ENCODE measurements at places on chromosomes 11 and 22.

DNA sequence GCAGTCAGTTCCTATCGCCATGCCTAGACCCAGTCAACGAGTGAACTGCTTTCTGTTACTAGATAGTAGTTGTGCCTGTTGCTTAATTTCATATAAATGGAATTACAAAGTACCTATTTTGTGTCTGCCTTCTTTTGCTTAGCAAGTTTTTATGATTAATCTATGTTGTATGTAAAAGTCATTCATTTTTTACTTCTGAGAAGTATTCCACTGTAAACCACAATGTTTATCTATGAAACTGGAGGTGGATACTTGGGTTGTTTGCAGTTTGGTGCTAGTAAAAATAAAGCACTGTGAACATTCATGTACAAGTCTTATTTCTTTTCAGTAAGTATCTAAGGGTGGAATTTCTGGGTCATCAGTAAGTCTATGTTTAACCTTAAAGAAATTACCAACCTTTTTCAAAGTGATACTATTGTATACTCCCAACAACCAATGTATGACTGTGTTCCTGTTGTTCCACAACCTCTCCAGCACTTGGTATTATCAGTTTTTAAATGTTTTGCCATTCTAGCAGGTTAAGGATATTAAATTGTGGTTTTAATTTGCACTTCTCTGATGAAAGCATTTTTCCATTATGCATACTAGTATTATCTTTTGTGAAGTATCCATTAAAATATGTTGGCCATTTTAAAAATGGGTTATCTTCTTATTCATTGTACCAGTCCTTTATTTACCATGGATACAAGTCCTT, 68.2 kb downstream of the DNAJC24 start:
- no peak for DNase-seq

- peak; percentile 48 for DNase-seq
Measured at GRCh38 chr11:101880222-101880621, 34.6 kb upstream of the CEP126 start.

DNA sequence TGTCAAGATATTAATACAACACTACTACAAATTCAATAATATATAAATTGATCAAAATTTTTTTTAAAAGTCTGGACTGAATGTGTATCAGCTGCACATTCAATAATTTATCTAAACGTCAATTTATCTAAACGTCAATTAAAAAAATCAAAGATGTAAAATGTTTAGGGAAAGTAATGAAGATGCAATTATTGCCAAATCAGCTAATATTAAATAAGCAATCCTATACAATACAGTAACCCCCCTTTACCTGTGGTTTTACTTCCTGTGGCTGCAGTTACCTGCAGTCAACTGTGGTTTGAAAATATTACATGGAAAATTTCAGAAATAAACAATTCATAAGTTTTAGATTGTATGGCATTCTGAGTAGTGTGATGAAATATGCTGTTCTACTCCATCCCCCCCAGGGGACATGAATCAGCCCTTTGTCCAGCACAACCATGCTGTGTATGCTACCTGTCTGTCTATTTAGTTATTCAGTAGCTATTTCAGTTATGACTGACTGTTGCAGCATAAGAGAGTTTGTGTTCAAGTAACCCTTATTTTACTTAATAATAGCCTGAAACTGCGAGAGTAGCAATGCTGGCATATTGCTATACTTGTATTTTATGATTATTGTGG, 72.2 kb downstream of the CWF19L2 start:
- no peak for DNase-seq

GRCh38 chr11:34988294-34989255, 72.2 kb downstream of the PDHX start:
- DNase-seq, result no peak

DNA sequence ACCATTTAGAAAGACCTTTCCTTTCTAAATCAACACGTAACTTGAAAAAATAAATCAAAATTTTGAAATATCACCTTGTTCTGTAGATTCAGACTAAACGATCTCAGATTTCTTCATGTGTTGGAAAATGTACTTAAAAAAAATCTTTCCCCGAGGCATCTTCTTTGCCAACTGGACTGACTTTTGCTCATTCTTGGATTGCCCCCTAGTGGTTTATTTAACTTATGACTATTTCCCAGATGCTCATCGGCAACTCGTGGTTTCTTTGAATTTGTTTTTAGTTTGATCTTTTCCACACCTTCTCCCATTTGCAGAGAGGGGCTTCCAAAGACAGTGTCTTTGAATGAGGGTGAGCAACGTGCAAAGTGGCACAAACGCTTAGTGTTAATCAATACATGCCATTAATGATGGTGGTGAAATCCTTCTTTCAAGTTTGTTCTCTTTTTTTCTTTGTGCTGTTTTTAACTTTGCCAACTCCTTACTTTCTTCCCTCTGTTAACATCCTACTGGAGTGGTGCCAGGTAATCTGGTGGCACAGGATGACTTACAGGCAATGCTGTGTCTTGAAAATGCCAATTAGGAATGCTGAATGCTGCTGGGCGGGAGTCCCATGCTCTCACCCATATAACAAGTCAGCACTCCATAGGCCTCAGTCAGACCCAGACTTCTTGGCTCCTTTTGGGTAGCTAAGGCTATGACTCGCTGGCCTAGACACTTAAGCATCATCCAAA, 18.3 kb downstream of the PRSS23 start:
- DNase-seq, result peak; percentile 49

DNA sequence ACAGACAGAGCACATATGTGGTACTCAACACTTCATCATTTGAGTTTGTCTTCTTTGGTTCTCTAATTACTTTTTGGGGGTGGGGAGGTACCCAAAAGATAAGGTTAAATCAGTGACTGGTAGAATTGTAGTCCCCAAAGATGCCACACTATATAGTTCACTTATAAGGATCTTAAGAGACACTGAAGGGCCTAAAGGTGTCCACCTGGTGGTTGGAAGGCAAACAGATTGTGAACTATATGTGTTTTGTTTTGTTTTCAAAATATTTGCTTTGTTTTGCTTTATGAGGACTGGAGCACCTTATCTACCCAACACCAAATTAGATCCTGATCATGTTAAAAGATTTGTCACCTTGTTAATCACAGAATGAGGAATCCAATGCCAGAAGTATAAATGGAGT, 136.1 kb downstream of the DCDC1 start:
- DNase-seq, result no peak

DNA sequence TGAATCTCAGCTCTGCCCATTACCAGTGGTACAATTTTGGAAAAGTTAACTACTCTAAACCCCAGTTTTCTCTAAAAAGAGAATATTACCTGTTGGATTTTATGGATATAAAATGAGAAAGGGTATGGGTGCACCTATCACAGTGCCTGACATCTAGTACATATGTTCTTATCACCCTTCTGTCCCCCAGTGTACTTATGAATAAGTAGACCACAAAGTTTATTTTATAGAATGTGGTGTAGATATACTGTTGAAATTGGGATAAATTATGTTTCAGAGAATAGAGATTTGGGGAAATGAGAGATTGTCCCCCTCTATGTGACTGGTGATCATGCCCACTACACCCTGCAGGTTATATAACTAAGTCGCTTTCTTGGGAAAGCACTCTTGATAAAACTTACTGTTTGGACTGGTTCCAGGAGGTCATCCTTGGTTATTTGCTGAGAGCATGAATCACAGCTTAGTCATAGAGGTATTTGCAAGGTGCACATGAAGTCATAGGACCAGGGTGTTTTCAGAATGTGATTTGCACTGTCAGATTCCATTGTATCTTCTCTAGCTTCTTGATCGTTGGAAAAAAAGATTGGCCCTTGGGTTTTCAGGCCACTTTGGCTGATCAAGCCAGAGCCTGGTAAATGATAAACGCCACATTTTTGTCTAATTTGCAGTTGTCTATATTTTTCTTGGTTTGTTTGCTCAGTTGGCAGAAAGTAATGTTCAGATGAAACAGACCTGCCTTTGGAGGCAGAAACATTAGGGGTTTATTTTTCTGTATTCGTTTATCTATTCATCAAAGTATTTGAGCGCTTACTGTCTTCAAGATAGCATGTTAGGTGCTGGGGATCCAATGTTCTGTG, 21.3 kb downstream of the STX3 start:
- DNase-seq, result peak; percentile 63

- DNase-seq, result no peak
Measured at GRCh38 chr11:241634-242033, 4.9 kb downstream of the PSMD13 start.

DNA sequence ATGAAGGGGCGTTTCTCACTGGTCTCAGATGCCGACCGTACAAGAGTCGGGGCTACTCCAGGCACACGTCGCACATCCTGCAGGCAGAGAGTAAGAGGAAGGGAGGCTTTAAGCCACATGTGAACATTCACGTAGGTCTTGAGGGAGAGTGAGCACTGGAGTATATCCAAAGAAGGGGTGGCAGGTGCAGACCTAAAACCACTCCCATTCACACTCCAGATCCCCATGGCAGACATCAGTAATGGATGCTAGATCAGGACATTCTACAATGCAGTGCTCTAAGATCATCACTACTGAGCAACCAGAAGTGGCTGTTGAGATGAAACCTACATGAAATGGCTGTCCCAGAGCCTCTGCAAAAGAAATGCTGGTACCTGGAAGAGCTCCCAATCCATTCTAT, 39.0 kb downstream of the WT1 start:
- DNase-seq, result no peak

DNA sequence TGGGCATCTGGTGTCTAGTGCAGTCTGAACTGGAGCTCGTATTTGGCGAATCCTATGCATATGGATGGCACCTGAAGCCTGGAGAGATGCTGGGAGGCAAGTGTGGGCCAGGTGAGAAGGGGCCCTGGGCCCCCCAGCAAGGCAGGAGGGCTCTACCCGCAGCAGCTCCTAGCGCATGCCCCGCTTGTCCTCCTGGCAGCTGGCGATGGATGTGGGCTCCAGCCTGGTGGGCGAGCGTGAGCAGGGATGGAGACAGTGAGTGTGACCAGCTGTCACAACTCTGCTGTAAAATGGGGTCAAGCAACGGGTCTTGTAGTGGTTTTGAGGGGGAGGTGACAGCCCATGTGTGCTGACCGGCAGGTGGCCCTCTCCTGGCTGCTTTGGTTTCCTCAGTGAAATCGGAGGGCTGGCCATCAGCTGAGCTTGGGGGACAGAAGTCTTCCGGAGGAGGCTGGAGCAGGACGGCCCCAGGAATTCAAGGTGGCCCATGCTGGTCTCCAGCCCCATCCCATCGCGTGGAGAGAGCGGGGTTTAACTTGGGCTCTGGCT, 12.0 kb downstream of the FRMD8 start:
- DNase-seq, result no peak

DNA sequence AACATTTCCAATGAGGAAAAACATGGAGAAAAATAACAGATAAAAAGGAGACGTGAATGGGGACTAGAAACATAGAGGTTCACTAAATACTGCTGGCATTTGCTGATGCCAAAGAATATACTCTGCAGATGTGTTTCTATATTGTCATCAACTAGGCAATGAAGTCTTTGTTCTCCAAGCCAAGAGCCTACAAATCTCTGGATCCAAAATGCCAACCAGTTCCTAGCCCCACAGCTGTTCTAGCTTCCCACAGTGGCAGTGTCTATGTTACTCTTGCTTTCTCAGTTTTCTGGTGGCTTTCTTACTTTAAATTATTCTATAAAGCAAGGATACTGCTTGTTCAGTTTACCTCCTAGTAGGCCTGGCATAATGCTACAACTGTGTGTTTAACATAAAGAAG, 977.9 kb upstream of the CCDC90B start:
- no peak for DNase-seq

DNA sequence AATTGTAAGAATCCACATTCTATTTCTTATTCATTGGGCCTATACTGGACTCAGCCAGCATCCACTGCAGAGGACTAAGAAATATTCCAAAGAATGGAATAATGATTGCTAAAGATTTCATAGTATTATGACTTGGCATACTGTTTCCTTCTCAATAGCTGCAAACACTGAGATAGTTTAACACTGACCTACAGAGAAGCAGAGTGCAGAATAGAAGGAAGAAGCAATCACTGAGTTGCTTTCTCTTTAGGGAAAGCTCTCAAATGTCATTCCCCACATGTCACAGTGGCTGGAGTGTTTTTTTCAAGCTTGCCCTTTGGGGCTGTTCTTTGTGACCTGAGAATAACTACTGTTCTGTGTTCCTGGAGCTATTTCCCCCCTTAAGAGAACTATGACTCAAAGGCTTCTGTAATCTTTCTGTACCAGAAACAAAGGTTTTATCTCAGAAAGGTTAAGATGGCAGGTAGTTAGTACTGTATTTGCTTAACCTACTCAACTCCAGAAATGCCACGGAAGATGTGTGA, 243.6 kb upstream of the LUZP2 start:
- no peak for DNase-seq

GRCh38 chr22:37804881-37805809, 2.6 kb upstream of the GCAT start:
- peak; percentile 54 for DNase-seq

GRCh38 chr11:68749229-68750123, 1.8 kb downstream of the TESMIN start:
- DNase-seq, result peak; percentile 54

Measured in pulmonary artery endothelial cell (primary cell).